GM20000 (cell line): ENCODE measurements at places on chromosomes 5 and 9.

- DNase-seq = no peak
Observed at GRCh38 chr5:32720300-32720699, 9.2 kb downstream of the NPR3 start.

DNA sequence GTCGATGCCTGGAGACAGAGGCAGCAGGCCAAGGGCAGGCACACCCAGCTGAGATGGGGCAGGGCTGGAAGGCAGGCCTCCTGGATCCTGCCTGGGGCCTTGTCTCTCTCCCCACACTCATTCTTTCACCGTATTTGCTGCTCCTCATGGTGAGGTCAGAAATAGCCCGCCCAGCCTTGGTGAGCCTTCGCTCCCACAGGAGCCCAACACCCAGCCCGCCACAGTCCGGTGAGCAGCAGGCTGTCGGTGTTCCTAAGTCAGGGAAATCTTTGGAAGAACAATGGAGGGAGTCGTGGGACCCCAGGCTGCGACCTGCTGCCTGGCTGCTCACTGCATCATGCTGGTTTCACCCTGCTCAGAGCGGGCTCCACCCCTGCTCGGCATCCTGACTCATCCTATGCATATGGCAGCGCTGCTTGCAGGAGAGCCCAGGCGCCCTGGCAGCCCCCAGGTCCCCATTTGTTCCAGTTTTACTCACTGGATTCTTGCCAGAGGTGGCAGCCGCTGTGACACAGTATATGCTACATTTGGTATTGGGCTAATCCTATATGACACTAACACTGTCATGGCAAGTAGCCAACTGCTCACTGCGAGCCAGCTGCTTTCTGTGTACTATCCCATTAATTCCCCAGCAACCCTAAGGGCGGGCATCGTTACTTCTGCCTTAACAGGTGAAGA is 53.2 kb upstream of the NCS1 start:
- DNase-seq = no peak

- no peak for DNase-seq
Observed at GRCh38 chr9:92100237-92100911, 14.8 kb downstream of the SPTLC1 start.

DNA sequence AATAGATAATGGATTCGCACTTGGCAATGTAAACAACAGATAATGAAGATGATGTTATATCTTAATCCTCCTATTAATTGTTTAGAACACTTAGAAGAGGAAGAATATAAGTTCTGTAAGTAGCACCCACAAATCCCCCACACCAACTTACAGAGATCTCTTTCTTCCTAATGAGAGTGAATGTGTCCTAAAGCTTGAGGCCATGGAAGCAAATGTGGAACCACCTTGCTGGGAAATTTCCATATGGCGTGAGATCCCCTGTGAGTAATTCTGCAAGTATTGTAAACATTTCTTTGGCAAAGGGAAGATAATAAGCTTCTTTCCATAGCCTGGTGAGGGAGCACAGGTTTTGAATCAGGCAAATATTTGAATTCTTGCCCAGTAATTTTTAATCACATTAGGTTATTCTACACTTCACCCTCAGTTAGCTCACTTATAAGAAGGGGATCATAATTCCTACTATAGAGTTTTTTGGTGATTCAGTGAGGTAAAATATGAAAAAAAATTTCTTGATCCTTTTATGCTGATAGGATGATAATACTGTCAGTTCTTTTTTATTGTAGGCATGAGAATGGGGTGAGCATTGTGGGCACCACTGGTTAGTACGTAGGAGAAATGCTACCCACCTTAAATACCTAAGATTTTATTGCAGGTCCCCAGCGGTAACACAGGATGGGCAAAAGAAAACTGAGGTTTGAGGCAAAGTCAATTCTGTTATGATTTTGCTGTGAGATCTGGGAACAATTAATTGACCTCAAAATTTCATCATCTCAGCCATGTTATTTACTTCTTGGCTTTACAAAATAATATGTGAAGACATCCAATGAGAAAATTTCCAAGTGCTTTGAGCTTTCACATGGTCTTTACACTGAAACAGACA is 574.8 kb downstream of the PSAT1 start:
- DNase-seq = no peak

DNA sequence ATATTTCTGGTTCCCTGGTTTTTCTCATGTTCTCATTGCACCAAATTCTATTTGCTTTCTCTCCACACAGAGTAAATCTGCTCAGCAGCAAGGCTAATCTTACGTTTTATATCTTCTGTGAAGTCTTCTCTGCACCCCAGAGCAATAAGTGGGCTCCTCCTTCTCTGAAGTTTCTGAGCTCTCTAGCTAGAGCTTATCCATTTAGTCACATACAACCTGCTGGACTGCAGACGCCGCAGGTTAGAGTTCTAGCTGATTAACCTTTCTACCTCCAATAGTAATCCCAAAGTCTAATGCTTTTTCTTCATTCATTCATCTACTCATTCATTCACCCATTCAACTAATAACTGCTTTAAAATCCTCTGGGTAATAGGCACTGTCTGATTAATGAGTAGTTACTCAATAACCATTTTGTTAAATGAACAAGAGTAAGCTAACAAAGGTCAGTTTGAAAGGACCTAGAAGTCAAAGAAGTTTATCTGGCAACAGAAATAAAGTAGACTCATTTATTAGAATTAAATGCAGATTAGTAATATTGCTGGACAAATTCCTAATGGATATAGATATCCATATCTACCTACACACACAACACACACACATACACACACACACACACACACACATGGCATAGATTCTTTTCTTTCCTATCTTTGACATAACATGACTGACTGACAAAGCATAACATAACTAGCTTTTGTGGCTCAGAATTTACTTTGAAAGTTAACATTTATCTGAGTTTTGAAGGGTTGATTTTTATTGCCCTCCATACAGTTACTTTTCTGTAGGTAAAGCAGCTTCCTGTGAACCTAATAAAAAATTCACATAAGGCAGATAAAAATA is 984.6 kb upstream of the SEMA6A start:
- no peak for DNase-seq

DNA sequence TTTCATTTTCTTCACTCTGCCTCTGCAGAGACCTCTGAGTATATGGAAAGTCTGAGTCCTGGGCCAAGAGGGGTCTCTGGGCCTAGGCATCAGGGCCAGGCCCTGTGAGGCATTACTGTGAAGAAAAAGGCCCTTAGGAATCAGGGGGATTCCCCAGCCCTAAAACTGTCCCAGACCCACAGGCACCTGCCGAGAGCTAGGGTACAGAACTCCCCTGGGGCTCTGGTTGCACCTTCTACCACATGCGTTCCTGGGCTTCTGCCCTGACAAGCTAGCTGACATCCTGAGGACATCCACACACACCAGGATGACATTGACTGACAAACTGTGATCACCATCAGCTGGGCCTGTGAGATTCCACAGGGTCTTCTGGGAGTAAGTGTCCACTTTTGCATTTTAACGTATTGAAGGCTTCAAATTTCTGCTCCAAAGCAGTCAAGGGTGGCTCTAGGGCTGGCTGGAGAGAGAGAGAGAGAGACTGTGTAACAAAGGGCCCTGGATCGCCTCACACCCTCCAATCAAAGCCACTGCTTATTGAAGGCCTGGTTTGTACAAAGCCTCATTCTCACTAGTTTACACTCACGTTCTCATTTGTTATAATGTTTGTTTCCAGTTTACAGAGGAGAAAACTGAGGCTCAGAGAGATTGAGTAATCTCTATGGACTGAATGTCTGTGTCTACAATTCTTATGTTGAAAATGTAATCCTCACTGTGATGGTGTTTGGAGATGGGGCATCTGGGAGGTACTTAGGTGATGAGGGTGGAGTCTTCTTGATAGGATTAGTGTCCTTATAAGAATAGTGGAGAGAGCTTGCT is 45.1 kb downstream of the TGFBI start:
- peak; percentile 38 for DNase-seq

DNA sequence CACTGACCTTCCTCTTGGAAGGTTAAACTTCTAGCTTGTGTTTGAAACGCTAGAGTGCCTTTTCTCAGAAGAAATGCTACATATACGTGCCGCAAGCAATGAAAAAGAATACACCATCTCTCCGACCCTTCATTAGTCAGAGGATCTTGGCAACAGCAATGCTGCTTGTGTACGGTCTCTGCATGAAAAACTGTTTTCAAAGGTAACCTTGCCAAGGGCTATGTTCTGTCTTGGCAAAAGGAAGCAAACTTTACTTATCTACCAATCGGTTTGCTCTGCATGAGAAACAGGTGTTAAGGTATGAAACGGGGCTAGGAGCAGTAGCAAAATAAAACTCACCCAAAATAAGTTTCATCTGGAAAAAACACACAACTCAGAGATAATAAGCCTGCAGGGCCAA is 297.8 kb downstream of the FBXL17 start:
- DNase-seq = no peak

- DNase-seq = no peak
Observed at GRCh38 chr9:120289990-120290975, 289.7 kb downstream of the CDK5RAP2 start.

GRCh38 chr9:99199938-99200539 is 21.7 kb downstream of the ALG2 start:
- no peak for DNase-seq

DNA sequence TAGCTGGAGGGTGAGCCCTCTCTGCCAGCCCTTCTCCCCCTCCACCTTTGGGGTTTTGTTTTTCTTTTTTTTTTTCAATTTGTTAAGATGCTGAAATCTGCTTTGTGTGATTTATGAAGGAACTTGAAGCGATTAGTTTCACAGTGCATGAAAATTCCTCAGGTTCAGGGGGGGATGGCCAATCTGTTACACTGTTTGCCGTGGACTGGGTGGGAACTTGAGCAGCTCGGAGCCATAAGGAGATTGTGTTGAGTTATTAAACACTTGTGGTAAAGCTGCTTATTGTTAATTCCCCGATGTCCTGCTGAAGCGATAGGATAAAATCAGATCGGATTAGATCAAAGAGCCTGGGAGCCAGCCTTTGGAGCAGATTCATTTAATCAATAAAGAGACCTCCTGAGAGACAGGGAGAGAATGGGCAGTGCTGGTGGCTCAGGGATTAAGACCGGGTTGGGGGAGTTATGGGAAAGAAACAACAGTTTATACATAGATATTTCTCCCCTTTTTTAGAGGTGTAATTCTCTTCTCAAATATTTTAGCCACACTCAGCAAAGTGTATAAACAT is 105.8 kb upstream of the SPATA31D4 start:
- DNase-seq = no peak

DNA sequence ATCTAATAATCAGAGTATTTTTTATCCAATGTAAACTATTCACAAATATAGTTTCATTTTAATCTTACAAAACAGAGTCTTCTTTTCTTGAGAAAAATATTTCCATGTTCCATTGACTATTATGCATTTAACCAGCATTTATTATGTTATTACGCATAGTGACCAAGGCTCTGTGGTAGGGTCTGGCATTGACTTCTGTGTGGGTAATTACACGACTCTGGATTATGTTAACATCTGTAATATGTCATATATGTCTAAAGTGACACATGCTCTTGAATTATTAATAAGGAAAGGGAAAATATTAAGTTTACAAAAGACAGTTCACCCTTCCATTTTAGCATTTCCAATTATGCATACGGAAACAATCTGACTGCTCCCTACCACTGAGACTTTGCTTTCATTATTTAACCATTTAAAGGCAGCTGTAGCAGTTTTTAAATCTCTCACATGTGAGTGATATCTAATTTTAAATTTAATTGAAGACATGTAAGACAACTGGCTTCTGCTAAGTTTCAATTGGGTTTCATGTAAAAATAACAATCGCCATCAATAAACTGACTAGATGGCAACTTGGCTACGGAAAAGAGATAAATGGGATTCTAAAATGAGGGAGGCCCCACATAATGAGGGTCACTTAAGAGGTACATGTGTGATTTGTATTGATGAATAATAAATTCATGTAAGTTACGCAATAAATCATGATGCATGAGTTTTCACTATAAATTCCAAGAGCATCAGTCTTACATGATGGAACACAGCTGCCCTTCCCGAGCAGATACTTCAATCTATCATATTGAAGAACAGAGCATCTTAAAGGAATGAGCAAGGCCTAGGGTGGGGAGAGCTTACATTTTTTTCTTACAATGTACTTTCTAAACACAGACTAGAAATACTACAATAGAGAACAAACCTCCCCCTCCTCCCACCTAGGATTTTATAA is 1056.8 kb downstream of the MAT2B start:
- no peak for DNase-seq

GRCh38 chr9:132742821-132743311 is 72.6 kb downstream of the GTF3C4 start:
- DNase-seq = no peak

- no peak for DNase-seq
Observed at GRCh38 chr9:6646293-6646636, 736 bp upstream of the GLDC start.

- no peak for DNase-seq
Observed at GRCh38 chr9:114880291-114880745, 50.1 kb downstream of the TNFSF8 start.

DNA sequence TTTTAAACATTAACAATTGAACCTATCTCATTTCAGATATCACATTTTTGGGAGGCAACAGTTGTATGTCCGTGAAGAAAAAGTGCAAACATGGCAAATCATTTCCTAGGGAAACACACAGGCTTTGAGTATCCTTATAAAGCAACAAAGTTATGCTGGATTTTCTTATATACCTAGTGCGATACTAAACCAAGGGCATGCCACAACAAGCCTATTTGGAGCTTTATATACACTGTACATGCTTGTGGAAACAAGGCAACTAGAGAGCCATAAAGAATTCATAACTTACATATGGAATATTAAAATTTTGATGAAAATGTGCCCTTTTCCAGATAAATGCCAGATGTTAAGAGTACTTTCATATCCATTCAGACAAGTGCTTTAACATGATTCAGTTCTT is 191.4 kb downstream of the DCP2 start:
- no peak for DNase-seq

- DNase-seq = no peak
Observed at GRCh38 chr9:133986774-133987445, 5.2 kb downstream of the VAV2 start.

DNA sequence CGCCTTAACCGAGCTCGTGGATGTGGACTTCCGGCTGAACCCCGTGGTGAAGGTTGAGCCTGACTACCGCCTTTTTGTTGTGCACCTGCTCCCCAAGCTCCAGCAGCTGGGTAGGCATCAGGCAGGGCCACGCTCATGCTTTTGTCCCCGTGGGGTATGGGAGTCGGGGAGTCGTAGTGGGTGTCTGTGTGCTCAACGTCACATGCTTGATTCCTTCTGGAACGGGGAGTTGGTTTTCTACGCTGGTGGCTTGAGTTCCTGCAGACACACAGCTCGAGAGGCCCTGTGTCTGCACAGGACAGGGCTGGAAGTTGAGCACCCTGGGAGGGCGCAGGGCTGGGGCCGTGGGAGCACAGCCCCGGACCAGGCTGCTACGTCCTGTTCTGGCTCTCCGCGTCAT is 8.0 kb downstream of the CEP72 start:
- DNase-seq = no peak
